HepG2 (cell line): ENCODE measurements at places on chromosomes 4 and X. TPM values are rescaled to one million over a fixed set of nuclear protein-coding genes. Genes with fewer than 3 reads are reported as not detected.

The ASMT gene
- polyA plus RNA-seq, result 0.04 and 0.33 TPM in 2 replicates

The NEUROG2 gene
- polyA plus RNA-seq, result not detected in 2 replicates

The TCEAL5 gene
- polyA plus RNA-seq, result not detected in 2 replicates

The HEPH gene
- 0.03 TPM in 1 of 2 replicates, not detected in the other for polyA plus RNA-seq

The PNMA6A gene
- polyA plus RNA-seq, result 0.66 and 1.1 TPM in 2 replicates

The TAF7L gene
- polyA plus RNA-seq, result 0.05 TPM in 1 of 2 replicates, not detected in the other

The CT45A2 gene
- not detected in 2 replicates for polyA plus RNA-seq
